ENCODE measurements at places on chromosomes 13 and 19. TPM values are rescaled to one million over a fixed set of nuclear protein-coding genes. Genes with fewer than 3 reads are reported as not detected.

Gene RFPL4A
- not detected for total RNA-seq

Gene SLC25A41
- total RNA-seq = 0.27 TPM

- no peak for DNase-seq
These were observed 140.6 kb downstream of the SIPA1L3 start for GRCh38 chr19:38047641-38048040.

DNA sequence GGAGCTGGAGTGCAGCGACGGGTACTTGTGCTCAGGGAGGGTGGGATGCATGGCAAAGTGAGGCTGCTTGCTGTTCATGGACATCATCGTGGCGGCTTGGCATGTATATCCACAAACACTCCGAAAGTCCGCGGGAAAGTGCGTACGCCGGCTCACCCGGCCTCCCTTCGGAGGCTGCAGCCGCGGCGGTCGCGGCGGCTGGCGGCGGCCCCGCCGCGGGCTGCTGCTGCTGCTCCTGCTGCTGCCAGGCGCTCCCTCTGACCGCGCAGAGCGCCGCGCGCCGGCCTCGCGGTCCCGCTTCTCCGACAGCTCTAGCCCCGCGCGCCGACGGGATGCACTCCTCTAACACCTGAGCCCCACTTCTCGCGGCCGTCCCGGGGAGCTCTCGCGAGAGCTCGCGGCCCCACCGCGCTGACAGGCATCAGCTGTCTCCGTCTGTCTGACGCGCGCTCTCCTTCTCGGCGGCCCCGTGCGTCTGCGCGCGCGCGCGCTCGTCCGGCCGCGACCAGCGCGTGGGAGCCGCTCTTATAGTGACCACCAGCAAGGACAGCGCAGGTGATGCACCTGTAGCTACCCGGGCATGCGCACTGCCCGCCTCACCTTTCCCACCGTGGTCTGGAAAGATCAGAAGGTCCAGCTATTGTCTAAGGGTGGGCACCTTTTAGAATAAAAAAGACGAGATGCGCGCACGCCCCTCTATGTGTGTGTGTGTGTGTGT, at the start of gene POU4F1:
Gene POU4F1 (minus strand): TSS at position 313 of the 718 bp plus-strand sequence. CDS start 226 bp downstream, at position 87.
- peak; percentile 56 for DNase-seq

DNA sequence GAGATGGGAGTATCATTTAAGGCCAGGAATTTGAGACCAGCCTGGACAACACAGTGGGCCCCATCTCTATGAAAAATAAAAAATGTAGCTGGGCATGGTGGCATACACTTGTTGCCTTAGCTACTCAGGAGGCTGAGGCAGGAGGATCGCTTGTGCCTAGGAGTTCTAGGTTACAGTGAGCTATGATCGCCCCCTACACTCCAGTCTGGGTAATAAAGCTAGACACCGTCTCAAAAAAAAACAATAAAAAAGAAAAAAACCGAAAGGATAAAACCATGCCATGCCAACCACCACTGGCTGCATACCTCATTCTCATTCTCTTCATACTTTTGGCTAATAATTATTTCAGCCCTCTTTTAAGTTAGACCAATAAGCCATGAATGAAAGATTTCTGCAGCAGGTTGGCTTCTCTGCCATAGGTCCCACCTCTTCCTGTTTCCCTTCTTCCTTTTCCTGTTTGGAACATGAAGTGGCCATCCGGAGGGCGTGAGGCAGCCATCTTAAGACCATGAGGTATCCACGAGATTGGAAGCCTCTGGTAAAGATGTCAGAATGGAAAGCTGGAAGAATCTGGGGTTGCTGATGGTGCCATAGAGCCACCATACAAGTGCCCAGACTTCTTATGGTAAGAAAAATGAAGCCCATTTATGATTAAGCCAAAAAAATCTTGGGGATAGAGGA, 171.3 kb downstream of the CACNA1A start:
- DNase-seq = no peak

- DNase-seq = no peak
These were observed 65.7 kb upstream of the MTIF3 start for GRCh38 chr13:27516103-27516502.

- no peak for DNase-seq
These were observed 9.9 kb downstream of the GPR183 start for GRCh38 chr13:99297331-99297730.

GRCh38 chr13:107586216-107586615, 629.1 kb downstream of the LIG4 start:
- DNase-seq = no peak

DNA sequence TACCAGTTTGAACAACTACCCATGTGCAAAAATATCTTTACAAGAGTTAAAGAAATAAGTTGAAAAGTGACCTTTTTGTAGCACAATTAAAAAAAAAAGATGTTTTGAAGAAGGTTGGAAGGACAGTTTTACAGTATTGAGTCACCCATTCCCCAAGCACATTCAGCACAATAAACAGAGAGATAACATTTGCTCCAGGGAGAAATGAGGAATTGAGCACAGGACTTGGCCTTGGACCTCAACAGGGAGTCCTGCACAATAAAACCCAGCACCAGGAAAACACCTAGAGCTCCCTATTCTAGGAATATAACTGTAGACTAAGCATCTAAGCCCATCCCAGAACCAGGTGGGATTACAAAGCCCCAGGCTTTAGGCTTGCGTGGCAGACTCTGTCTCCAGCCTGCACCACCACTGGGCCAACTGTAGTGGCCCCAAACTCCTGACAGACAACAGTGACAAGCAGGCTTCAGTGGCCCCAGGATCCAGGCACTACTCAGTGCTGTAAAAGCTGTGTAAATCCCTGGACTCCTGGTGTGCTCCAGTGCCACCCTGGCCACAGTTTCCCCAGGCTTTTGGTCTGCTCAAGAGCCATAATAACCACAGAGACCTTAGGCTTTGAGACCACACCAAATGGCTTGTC, 857.2 kb downstream of the SLITRK1 start:
- no peak for DNase-seq

GRCh38 chr13:33111414-33112110, 95.3 kb downstream of the KL start:
- no peak for DNase-seq

- no peak for DNase-seq
These were observed 111.8 kb upstream of the EDNRB start for GRCh38 chr13:78030341-78030896.

DNA sequence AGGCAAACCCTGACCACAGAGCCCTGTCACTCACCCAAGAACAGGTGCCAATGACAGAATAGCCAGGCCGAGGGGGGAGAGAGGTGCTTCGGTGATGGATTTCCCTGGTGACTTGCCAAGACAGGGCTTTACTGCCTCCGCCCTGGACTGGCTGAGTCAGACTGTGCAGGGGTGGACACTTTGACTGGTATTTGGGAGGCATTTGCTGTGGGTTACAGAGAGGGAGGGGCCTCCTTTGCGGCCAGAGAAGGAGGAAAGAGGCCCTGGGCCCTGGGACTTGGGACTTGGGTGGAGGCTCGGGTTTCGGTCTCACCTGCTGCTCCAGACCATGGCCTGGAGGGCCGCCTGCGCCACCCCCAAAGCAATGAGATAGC, 4.6 kb upstream of the EPS8L1 start:
- DNase-seq = no peak

- DNase-seq = no peak
These were observed 567 bp upstream of the CTU1 start for GRCh38 chr19:51108805-51109146.

DNA sequence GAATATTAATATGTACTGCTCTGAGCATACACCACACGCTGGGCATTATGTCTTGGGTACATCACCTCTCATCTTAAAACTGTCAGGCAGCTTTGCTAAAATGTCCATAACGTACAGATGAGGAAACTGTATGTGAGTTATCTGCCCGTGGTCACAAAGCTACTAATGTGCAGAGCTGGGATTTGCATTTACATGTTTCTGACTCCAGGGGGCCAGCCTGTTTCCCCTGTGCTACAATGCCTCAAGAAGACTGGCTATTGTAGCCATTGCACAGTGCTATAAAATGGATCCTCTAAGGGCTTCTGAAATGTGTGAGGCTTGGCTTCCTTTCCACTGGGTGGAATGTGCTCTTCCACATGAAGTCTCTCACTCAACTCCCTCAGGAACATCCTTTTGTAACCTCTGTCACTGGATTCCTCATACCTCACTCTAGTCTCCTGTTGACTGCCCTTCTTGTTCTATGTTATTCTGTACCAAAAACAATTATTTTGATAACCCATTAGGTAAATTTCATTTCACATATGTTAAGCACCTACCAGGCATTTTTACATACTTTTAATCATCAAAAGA, 95.6 kb upstream of the HTR2A start:
- DNase-seq = no peak

GRCh38 chr19:33320636-33321035, 18.3 kb upstream of the CEBPA start:
- DNase-seq = no peak

DNA sequence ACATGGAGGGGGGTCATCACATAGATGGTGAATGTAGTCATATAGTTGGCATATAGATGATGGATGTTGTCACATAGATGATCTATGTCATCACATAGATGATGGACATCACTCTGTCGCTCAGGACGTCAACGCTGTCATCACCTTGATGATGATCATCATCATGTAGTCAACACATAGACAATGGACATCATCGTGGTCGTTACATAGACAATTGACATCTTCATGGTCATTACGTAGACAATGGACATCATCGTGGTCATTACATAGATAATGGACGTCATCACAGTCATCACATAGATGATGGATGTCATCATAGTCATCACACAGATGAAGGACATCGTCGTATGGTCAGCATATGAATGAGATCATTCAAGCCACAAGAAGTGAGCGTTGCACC, 28.6 kb upstream of the SLC15A1 start:
- no peak for DNase-seq

DNA sequence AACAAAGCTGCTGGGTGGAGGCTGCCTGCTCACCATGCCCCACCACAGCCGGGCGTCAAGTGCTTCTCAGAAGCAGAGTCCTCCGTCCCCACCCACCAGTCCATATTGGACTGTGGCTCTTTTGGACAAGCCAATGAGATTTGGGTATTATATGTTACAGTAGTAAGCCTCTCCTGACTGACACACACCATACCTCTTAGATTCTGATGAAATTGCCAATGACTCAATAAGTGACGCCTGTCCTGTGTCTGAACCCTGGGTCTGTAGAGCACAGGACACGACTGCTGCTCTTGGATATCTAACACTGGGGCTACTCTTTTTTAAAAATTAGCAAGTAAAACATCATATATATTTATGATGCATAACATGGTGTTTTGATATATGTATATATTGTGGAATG, 44.8 kb upstream of the UBAC2 start:
- DNase-seq = no peak

DNA sequence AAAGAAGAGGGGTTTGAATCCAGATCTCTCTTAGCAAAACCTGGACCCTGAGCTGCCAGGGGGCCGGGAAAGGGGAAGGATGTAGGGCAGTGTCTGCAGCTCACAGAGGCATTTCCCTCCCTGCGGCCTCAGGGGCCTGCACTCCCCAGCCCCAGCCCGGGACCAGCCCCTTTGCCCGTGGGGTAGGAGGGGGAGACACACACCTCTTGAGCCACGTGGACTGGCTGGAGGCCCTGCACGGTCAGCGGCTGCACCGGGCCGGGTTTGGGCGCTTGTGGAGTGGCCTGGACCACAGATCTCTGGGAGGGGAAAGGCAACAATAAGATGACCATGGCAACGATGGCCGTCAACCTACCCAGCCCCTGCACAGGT, 26.9 kb downstream of the RFX1 start:
- no peak for DNase-seq

- no peak for DNase-seq
These were observed 29.0 kb upstream of the RNF17 start for GRCh38 chr13:24734950-24735349.

DNA sequence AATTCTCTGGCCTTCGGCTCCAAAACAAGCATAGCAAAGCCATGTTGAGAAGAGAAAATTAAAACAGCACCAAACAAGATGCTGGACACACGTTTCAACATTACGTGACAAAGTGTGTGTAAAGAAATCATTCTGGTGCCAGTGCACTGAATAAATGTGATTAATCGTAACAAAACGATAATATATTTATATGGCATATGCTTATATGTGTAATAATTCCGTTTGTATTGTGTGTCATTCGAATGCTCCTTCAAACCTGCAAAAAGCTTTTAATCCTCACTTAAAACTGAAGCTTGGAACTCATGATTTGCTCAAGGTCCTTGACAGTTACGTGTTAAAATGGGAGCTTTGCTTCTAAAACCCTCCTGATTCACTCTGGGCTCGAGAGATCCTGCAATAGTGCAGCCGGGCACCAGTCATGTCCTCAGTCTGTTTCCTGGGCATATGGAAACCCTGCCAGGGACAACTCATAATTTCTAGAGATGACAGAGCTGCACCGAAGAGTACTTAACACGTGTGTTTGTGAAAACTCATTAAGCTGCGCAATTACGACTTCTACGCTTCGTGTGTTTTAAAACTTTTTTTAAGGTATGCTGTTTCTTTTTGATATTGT, 731 bp upstream of the AKAP8L start:
- no peak for DNase-seq

- no peak for DNase-seq
These were observed 20.0 kb upstream of the TNFRSF19 start for GRCh38 chr13:23550163-23550562.

DNA sequence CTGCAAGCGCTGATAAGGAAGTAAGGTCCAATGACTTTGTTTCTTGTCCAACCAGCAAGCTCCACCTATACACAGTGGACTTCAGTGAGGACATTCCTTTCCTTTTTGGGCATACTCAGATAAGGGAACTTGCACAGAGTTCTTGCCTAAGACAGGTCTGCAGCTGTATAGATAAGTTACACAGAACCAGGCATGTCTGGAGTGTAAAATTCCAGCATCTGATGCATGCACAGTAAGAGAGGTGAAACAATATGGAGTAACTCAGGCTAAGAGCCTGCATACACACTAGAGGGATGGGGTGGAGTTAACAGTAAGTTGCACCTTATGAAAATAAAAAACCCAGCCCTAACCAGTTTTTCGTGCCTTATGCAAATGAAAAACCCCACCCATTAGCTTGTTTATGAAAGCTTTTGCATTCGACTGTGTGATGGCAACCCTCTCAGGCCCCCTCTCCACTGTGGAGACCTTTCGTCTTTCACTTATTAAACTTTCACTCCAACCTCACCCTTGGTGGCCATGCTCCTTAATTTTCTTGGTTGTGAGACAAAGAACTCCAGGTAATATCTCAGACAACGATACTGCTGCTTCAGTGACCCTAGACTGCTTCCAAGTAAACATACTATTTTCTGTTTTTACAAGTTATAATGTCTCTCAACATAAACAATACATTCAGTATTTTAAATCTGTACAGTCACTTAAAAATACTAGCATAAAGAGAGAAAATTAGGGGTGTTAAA, 2859.0 kb upstream of the PCDH20 start:
- DNase-seq = no peak

DNA sequence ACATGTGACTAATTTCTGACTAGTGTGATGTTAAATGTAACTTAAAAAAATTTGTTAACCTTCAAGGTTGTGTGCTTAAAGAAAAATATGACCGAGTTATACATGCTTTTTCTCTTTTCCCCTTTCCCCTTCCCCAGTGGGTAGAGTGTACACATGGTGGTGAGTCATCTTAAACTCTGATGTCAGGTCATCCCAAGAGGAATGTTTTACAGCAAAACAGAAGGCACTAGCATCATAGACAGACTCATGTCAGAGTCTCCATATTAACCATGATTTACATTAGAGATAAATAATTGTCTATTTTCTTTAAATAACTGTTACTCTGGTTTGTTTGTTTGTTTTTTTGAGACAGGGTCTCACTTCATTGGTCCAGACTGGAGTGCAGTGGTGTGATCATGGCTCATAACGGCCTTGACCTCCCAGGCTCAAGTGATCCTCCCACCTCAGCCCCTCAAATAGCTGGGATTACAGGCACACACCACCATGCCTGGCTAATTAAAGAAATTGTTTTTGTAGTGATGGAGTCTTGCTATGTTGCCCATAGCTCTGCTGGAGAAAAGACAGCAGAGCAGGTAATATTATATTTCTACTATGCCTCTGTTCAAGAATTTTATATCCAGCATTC, 160.4 kb upstream of the PCDH9 start:
- DNase-seq = no peak

All from sciatic nerve (tissue), 2 donors.